ENCODE measurements at places on chromosomes 2 and 18.

GRCh38 chr2:68253219-68254068 is 1.1 kb upstream of the PPP3R1 start:
- no peak for DNase-seq

DNA sequence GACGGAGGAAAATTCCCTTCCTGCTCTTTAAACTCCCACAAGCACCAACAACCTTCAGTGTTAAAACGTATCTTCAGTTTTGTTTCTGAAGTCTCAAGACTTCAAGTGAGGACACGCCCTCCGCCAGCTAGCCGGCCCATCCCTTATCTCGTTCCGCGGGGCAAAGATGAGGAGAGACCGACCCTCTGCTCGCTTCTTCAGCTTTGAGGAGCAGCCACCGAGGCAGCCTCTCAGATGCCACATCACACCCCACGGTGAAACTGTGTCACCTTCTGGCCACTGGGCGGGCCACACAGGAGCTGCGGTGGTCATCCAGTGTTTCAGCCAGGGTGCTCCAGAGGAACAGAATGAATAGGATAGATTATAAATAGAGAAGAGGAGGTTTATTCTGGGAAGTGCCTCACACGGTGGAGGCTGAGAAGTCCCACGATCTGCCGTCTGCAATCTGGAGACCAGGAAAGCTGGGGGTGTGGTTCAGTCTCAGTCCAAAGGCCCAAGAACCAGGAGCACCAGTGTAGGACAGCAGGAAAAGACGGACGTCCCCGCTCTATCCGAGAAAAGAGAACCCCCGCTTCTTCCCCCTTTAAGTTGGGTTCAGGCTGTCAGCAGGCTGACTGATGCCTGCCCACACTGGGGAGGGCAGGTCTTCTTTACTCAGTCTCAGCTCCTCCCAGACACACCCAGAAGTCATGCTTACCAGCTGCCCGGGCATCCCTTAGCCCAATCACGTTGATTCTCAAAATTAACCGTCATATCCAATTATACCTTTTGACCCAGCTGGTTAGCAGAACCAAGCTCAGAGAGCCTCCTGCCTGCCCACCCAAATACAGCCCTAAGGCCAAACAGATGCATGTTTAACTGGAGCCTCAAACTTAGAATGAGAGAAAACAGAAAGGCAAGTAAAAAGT is 399.7 kb upstream of the ID2 start:
- no peak for DNase-seq

GRCh38 chr2:107025869-107026380 is 140.0 kb upstream of the ST6GAL2 start:
- no peak for DNase-seq

DNA sequence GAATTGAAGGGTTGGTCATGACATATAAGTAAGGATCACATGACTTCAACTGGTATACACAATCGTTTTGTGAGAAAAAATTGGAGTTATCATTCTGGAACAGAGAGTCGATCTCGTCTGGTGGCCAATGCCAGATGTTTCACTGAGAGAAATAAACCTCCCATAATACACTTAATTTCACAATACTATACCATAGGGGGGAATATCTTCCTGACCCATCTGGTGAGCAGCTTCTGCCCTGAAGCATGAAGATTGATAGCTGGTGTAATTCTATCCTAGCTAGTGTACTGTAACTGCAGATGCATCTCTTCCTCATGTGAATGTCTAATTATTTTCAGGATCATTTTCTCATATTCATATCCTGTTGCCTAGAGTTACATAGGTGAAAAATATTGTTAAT is 15.7 kb upstream of the CDH7 start:
- DNase-seq: no peak

GRCh38 chr18:23529604-23530003 is 26.3 kb downstream of the RMC1 start:
- DNase-seq: no peak

DNA sequence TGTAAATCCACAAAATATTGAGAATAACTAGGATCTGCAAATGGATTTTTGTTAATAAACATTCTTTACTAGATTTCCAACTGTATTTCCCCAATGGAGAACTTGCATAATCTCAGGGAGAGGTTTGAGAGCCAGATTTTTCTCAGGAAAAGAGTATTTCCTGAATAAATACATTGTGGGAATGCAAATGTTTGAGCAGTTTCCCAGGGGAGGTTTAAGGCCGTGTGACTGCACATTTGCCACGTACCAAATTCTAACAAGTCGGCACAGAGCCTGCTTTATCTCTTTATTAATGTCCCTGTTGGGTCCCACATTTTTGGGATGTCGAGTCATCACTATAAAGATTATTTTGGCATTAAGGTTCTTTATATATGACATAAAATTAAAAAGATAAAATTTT is 27.0 kb downstream of the TFPI start:
- DNase-seq: peak; percentile 65

Measured in stromal cell of bone marrow (primary cell).